NB4 (cell line): ENCODE measurements at places on chromosomes 4 and X.

- no peak for DNase-seq
These were observed 2.2 kb downstream of the CLNK start for GRCh38 chr4:10682397-10682796.

- DNase-seq, result peak; percentile 53
These were observed 7.8 kb downstream of the LARP1B start for GRCh38 chr4:128068918-128069317.

DNA sequence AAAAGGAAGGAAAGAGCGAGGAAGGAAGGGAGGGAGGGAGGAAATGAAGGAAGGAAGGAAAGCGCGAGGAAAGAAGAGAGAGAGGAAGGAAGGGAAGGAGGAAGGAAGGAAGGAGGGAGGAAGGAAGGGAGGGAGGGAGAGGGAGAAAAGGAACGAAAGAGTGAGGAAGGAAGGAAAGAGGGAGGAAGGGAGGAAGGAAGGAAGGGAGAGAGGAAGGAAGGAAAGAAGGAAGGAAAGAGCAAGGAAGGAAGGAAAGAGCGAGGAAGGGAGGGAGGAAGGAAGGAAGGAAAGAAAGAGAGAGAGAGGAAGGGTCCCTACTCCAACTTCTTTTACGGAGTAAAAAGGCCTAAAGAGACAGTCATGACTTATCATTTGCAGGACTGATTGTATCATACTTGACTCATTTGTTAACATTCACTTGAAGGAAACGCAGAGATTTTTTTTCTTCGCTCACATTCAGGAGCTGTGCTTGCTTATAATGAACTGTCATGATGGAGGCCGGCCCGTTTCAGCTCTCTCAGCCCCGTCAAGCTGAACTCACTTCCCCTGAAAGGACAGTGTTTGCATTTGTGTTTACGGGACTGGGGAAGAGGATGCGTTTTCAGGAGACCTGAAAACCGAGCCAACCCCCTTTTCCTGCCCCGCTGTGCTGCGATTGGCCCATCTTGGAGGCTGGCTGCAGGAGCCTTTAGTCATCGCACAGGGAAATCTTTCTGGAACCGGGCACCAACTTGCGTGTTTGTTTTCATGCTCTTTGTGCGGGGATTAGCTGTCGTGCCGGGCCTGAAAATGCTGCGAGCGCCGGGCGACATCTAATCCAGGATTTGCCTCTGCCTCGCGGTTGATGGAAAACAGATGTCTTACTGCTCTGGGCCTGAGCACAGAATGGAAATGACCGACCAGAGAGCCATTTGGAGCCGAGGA, 17.8 kb downstream of the TRIM2 start:
- DNase-seq, result no peak

- no peak for DNase-seq
These were observed 45.6 kb downstream of the BBS12 start for GRCh38 chr4:122777846-122778673.

DNA sequence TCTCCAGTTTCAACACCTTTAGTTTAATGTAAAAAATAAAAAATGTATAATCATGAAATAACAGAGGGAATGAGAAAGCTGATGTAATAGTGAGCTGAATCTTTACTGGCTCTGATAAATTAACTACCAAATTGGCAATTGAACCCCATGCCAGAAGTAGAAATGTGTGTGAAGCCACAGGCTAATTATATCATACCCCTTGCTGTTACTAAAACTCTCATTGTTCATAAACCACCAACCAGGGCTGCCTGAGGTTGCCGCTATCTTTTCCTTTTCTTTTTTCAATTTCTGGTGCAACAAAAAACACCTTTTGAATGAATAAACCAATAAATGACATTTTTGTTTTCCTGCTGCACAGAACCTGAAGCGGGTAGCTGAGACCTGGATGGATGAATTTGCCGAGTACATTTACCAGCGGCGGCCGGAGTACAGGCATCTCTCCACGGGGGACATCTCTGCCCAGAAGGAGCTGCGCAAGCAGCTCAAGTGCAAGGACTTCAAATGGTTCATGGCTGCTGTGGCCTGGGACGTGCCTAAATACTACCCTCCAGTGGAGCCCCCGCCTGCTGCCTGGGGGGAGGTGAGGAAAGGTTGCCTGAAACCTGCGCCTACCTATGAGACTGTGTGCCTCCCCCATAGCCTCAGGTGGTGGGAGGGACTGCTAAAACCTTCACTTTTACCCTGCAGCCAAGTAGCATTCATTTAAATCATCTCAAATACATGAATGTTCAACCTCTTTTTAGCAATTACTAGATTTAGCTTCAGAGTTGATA, 216.7 kb upstream of the GALNT7 start:
- no peak for DNase-seq

DNA sequence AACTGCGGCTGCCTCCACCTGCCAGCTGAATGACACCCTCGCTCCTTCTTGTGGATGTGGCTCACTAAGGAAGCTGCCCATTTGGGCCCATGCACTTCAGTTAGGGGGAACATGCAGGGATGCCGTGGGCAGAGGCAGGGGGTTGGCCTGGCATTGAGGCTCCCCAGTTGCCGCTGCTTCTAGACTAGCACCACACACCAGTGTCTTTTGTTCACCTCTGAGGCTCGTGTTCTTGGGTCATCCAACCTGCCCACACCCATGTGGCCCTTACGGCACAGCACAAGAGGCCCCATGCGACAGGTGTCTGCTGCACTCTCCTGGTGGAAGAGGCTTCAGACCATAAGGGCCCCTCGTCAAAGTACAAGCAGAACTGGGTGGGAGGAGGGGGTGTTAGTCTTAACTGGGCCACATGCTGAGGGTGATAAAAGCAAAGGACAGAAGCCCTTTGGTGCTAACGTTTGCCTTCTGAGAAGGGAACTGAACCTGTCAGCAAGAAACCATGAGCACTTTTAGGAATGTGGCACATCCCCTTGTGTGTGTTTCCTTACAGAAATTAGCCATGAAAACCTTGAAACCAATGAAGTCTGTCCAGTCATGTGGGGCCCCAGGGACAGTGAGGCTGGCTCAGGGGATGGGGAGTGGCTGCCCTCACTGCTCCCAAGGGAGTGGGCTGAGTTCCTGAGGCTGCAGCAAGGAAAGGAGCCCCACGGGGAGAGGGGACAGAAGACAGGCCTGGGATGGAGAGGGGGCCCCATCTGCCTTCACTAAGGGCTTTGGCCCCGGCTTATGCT, 39.2 kb downstream of the MAP7D3 start:
- peak; percentile 51 for DNase-seq

DNA sequence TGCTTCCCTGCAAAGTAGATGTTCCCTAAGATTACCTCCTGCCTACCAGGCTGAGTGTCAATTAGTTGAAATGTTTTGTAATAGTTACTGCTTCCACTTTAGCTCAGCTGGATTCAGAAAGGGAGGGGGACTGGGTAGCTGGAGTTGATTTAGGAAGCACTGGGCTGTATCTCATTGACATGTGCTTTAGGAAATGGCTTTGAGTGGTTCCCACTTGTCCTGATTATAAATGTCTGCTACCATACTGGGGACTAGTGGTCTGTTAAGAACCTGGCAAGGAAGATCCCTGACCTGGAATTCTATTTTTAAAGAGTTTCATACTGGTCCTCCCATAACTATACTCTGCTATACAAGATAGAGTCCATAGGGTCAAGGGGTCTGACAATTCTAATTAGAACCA, 363.9 kb upstream of the PPP1R2C start:
- no peak for DNase-seq

- no peak for DNase-seq
These were observed 103.1 kb downstream of the PHEX start for GRCh38 chrX:22135171-22135711.

DNA sequence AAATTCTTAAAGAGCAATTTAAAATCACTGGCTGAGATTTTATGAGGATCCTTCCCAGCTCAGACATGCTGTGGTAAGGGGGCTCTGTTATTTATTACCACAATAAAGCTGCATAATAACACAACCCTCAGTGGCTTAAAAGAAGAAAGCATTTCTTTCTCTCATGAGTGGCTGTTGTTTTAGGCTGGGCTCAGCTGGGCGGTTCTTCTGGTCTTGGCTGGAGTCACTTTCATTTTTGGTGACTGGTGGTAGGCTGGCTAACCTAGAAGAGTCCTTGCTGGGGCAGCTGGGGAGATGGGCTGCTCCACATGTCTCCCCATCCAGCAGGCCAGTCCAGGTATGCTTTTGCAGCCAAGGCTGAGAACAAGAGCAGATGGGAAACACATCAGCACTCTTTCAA, 113.0 kb upstream of the MSX1 start:
- no peak for DNase-seq

DNA sequence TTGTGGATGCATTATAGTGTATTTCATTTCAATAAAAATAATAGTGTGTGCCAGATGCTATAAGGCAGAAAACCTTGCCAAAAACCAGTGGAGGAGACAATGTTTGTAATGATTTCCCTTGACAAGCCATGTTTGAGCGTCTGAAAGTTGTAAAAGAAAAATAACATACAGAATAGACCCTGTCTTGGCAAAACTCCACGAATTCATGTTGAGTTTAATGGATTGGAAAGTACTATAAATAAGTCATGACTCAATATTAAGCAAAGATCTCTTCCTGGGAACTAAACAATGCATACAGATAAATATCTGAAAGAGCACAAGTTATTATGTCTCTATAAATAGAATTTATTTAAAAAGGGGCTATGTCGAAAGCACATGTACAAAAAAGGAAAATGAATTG, 543.5 kb downstream of the GABRG1 start:
- no peak for DNase-seq

DNA sequence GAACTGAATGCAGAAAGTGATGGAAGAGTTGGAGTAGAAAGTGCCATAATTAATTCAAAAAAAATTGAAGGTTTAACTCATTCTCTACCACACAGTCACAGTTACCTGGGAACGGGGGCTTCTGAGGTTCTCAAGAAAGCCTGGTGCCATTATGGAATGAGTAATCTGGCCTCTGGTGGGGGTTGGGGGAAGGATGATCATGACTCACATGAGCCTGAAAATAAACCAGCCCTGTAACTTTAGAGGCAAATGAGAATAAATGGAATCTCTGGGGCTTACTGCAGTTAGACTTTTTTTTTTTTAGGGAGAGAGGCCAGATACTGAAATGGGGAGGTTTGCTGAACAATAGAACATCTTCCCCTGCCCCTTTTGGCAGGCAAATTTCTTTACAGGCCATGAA, 55.3 kb downstream of the SOD3 start:
- no peak for DNase-seq

DNA sequence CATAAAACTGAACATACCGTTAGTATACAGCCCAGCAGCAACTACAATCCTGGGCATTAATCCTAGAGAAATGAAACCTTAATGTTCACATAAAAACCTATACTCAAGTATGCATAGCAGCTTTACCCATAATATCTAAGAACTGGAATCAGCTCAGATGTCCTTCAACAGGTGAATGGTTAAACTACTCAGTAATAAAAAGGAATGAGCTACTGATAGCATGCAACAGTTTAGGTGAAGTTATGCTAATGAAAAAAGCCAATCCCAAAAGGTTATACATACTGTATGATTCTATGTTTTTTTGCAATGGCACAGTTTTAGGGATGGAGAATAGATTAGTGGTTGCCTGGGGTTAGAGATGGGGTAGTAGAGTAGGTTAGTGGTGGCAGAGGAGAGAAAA, 9.3 kb downstream of the HTT start:
- DNase-seq, result no peak

DNA sequence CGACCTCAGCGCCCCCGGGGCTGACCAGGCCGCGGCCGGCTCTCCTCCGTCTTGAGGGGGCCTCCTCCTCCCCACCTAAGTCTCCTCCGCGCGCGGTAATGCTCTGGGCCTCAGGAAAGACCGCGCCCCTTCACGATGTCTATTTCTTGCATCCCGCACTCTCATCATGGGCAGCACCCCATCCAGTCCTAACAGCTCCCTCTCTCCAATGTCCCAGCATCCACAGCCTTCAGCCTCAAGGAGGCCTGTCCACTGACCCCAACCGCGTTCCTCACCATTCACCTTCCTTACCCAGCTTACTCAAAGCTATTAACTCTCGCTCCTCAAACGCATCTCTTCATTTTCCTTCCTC, 77.5 kb downstream of the MAGED4 start:
- no peak for DNase-seq

DNA sequence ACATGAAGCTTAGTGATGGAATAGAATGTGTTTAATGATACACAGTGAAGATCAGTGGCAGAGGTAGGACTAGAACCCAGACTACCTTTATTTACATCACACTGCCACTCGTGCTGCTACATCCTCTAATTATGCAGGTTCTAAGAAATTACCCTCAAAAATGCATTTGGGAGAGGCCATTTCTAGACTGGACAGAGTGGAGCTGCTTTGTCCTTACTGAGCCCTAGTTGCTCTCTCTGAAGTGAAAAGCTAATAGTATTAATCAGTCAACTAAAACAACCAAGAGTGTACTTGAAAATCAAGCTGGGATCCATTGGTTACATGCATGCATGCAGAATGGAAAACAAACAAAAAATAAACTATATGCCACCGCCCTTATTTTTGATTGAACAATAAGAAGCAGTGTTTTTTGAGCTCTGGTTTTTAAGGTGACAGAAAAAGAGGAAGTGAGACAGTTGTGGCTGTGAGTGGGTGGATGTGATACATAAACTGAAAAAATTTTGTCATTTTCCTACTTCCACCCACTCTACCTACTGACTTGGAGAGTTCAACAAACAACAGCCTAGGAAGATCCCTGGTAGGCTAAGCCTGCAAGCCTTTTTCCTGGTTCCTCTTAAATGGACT, 6.8 kb upstream of the VSIG4 start:
- peak; percentile 82 for DNase-seq

GRCh38 chr4:116515959-116516358, 569.4 kb downstream of the TRAM1L1 start:
- no peak for DNase-seq

GRCh38 chr4:81030061-81030980, at the start of gene BMP3:
Gene BMP3, plus strand, starts transcription at chr4:81030708. Its CDS starts 577 bp downstream, at chr4:81031285.
- peak; percentile 20 for DNase-seq

DNA sequence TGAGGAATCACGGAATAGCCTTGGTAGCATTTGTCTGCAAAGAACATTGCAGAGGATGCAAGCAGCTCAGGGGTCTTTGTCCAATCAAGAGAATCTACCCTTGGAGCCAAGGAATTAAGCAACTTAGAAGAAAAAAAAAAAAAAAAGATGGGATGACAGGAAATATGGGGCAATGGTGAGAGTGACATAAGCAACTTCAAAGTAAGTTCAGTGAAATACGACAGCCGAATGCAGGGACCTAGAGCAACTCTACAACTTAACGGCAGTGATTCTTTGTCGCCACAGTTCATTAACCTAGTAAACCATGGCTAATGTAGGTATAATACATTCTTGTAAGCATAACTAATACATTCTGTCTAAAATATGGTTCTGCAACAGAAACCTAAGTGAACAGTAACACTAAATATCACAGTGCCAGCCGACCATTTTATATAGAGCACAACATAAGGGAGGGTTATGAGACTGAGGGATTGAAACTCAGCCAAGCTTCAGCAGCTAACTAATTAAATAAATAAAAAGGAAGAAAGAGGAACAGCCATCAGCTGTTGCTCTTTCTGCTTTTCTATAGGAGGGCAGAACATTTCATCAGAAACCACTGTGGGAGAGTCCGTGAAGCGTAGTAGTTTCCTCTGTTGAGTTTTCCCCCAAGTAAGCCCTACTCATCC, 74.7 kb downstream of the PPARGC1A start:
- DNase-seq, result peak; percentile 52

GRCh38 chr4:29908276-29908675, 811.9 kb upstream of the PCDH7 start:
- DNase-seq, result no peak

DNA sequence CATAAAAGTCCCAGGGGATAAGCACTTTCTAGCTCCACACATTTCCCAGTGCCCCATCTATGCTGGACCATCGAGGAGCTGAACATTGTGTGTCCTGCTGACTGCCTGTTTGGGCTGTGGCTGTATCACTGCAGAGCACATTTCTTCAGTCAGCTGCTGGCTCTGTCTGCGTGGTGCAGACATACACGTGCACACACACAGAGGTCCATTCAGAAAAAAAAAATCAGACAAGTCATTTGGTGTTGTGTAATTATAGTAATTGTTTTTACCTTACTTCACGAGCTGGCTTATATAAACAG, 1.1 kb upstream of the PDLIM3 start:
- no peak for DNase-seq
